ENCODE measurements at places on chromosomes 12 and 14. TPM values are rescaled to one million over a fixed set of nuclear protein-coding genes. Genes with fewer than 3 reads are reported as not detected.

TMPRSS12 gene
- not detected for total RNA-seq

CCDC63 gene
- not detected for total RNA-seq

TAS2R50 gene
- total RNA-seq: 1.1 TPM

RPGRIP1 gene
- not detected for total RNA-seq

DAO gene
- total RNA-seq: not detected

NID2 gene
- total RNA-seq: 0.33 TPM

TPH2 gene
- not detected for total RNA-seq

KRT6C gene
- total RNA-seq: not detected

RHOJ gene
- not detected for total RNA-seq

GRCh38 chr14:93991649-93992048 is 5.5 kb upstream of the CCDC197 start:
- no peak for DNase-seq
- no peaks in the 10 kb centered on the region for H3K36me3 ChIP-seq
- peaks cover 2% of the 10 kb centered on the region for H3K27me3 ChIP-seq
- no peak overlapping the region for H3K4me3 ChIP-seq
- H3K27ac ChIP-seq: no peak overlapping the region

GRCh38 chr12:104458694-104459367 is 2.1 kb downstream of the CHST11 start:
- peak; percentile 20 for DNase-seq
- peak overlapping the region; percentile 86 for H3K27ac ChIP-seq
- peak overlapping the region; percentile 99 for H3K4me3 ChIP-seq
- H3K4me1 ChIP-seq: peaks cover 53% of the 10 kb centered on the region
- peaks cover 28% of the 10 kb centered on the region for H3K36me3 ChIP-seq

DNA sequence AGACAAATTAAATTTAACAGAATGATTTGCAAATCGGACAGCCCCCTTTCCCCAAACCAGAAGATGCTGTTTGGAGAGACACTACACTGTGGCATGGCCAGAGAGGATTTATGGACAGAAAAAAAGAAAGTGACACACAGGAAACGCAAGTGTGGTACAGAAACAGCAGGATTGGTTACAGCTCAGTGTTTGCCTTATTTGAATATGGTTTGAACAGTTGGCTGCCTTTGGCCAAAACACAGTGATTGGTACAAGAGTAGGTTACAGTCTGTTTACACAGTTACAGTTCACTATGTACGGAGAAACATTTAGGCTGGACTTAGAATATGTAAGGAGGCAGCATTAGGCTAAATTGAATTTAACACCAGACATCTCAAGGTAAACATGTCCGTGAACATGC is 335.3 kb downstream of the NPAS3 start:
- DNase-seq: no peak
- H3K27ac ChIP-seq: no peak overlapping the region
- no peaks in the 10 kb centered on the region for H3K36me3 ChIP-seq
- H3K4me1 ChIP-seq: no peaks in the 10 kb centered on the region

- peaks cover 85% of the 10 kb centered on the region for H3K4me1 ChIP-seq
- DNase-seq: peak; percentile 91
- H3K27ac ChIP-seq: peak overlapping the region; percentile 98
- H3K27me3 ChIP-seq: no peaks in the 10 kb centered on the region
These were observed 33.4 kb downstream of the VCPKMT start for GRCh38 chr14:50082784-50083466.

DNA sequence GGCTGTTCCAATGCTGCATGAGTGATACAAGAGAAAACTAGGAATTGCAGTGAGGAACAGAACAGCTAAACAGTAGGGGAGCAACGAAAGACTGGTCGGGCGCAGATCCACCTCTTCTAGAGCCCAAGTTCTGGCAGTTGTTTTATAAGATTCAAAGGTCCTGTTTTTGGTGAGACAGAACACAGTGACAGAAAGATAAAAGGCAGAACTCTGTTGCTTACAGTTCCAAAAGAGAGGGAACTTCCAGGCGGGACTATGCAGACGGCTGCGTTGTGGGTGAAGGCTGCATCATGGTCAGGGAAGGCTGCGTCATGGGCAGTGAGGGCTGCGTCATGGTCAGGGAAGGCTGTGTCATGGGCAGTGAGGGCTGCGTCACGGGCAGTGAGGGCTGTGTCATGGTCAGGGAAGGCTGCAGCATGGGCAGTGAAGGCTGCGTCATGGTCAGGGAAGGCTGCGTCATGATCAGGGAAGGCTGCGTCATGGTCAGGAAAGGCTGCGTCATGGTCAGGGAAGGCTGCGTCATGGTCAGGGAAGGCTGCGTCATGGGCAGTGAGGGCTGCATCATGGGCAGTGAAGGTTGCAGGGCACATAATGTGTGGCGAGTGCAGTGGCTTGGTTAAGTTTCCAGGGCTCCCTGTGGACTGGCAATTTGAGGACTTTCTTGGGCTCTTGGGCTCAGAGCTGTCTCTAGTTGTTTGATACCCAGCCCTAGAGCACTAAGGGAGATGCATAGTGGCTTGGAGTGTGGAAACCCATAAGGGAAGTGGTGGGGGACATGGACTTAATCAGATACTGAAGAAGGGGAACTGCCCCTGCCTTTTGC is 619.9 kb downstream of the AACS start:
- no peak for DNase-seq
- H3K4me1 ChIP-seq: no peaks in the 10 kb centered on the region
- H3K36me3 ChIP-seq: no peaks in the 10 kb centered on the region
- H3K27ac ChIP-seq: no peak overlapping the region

GRCh38 chr12:67786086-67786485 is 137.5 kb downstream of the DYRK2 start:
- no peak overlapping the region for H3K4me3 ChIP-seq
- H3K4me1 ChIP-seq: peaks cover 12% of the 10 kb centered on the region
- no peaks in the 10 kb centered on the region for H3K36me3 ChIP-seq
- no peak for DNase-seq

GRCh38 chr14:37195327-37195726 is 2.4 kb upstream of the MIPOL1 start:
- no peak overlapping the region for H3K4me3 ChIP-seq
- H3K27ac ChIP-seq: no peak overlapping the region
- peaks cover 2% of the 10 kb centered on the region for H3K36me3 ChIP-seq
- H3K4me1 ChIP-seq: peaks cover 10% of the 10 kb centered on the region
- no peak for DNase-seq

DNA sequence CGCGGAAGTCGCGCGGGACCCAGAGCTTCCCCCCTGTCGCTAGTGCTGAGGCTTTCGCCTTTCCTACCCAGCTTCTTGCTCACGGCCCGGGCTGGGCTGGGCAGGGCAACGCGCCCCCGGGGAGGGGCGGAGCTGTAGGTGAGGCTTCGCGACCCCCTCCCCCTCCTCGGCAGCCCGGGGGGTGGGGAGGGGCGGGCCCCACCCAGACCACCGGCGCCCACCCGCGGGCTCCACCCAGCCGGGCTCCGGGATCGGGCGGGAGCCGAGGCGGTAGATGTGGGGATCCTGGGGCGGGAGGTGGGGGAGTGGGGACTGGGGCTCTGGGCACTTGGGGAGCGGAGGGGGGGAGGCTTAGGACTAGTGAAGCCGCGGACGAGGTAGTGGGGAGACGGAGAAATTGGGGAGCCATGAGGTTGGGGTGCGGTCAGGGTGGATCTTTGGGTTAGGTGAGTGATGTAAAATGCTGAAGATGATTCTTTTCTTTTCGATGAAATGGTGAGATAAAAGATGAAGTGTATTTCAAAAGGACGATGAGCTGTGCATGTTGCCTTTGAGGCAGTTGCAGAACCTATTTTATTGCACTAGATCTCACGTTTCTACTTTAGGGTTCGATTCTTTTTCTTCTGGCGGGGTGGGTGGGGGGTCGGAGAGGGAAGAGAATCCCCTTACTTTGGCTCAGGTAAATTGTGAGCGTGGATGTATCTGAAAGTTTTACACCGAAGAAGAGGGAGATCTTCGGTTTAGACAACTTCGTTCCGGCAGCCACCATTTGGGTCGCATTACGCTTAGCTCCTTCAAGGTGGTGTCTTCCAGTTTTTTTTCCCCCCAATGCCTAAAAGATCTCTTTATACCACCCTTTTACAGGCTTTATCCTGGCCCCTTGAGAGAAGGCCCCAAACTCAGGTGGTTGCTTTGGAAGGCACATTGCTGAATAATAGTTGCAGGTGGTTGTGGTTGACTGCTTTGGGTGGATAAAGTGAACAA is 619 bp downstream of the ERC1 start:
- DNase-seq: peak; percentile 54
- peak overlapping the region; percentile 92 for H3K27ac ChIP-seq
- H3K27me3 ChIP-seq: no peaks in the 10 kb centered on the region
- no peaks in the 10 kb centered on the region for H3K36me3 ChIP-seq

DNA sequence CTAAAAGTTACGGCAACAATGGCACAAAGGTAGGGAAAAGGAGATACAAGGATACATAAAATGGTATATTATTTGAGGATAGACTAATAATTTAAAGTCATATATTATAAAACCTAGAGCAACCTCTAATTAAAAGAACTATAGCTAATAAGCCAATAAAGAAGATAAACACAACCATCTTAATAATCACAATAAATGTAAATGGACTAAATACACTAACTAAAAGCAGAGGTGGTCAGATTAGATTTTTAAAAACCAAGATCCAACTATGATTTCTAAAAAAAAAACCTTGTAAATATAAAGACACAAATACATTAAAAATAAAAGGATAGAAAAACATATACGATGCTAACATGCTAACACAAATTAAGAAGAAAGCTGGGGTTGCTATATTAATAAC is 10.7 kb upstream of the LLPH start:
- peaks cover 17% of the 10 kb centered on the region for H3K4me1 ChIP-seq
- H3K36me3 ChIP-seq: peaks cover 70% of the 10 kb centered on the region
- DNase-seq: no peak
- H3K27me3 ChIP-seq: no peaks in the 10 kb centered on the region

DNA sequence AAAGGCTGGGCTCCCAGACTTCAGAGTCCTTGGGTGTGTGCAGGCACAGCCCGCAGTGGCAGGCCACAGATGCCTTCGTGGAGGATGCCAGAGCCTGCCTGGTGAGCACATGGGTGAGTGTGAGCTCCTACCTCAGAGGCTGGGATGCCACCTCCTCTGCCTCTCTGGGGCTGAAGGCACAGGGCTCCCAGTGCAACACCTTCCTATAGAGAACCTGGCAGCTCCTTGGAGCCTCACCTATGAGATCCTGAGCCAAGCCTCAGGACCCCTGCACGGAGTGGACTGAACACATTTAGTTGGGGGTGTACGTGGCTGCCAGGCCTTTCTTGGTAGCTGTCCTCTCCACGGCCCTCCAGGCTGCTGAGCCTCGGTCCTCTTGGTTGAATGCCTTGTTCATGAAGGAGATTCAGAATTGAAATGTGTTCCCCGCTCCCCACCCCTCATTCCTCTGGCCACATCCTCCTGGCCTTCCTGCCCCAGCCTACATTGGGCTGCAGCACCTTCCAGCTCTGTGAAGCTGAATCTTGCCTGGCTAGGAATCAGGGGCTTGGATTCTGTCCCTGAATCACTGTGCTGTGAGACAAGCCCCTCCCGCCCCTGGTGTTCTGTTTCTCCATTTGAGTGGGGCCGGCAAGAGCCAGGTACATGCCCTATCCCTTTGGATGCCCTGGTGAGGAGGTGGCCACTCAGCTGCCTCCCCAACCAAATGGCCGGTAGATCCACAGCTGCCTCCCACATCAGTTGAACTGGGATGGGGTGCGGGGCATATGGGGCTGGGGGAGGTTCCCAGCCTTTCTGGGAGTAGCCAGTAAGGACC is 38.7 kb upstream of the TRAF3 start:
- H3K27me3 ChIP-seq: no peaks in the 10 kb centered on the region
- peaks cover 3% of the 10 kb centered on the region for H3K36me3 ChIP-seq

GRCh38 chr14:73253721-73254120 is 16.4 kb downstream of the PAPLN start:
- no peaks in the 10 kb centered on the region for H3K36me3 ChIP-seq
- no peak overlapping the region for H3K4me3 ChIP-seq
- H3K4me1 ChIP-seq: peaks cover 6% of the 10 kb centered on the region

- no peak overlapping the region for H3K27ac ChIP-seq
- no peaks in the 10 kb centered on the region for H3K4me1 ChIP-seq
- H3K27me3 ChIP-seq: peaks cover 2% of the 10 kb centered on the region
These were observed 86.8 kb upstream of the ADAMTS20 start for GRCh38 chr12:43638806-43639205.

GRCh38 chr12:52212701-52213563 is 20.1 kb upstream of the KRT7 start:
- H3K27ac ChIP-seq: peak overlapping the region; percentile 22
- H3K4me1 ChIP-seq: no peaks in the 10 kb centered on the region
- no peak for DNase-seq
- peaks cover 16% of the 10 kb centered on the region for H3K27me3 ChIP-seq

DNA sequence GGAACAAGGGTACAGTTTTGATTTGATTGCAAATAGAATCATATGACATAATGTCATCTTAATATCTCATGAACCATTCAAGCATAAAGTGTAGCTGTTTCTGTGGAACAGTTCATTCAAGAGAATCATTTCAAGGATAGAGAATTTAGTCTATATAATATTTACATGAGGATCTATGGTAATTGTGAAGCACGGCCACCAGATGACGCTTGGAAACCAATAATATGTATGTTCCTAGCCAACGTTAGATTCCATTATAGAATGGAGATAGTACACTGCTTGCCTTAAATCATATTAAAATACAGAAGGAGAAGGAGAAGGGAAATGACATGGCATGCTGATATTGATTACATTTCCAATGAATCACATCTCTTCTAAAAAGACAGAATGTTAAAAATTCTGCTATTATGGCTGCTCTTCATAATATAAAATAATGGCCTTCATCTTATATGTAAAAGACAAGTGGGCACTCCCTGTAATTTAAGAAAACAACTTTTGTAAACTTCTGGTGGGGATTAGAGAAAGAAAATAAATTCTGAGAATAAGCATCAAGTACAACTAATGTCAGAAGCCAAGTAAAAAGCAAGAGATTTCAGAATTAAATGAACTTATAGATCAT is 351.0 kb downstream of the NAV3 start:
- no peak overlapping the region for H3K4me3 ChIP-seq
- H3K27ac ChIP-seq: no peak overlapping the region
- DNase-seq: no peak
- no peaks in the 10 kb centered on the region for H3K36me3 ChIP-seq
- no peaks in the 10 kb centered on the region for H3K27me3 ChIP-seq
- no peaks in the 10 kb centered on the region for H3K4me1 ChIP-seq

GRCh38 chr12:85281636-85282312 is 1.8 kb downstream of the ALX1 start:
- H3K4me1 ChIP-seq: peaks cover 9% of the 10 kb centered on the region
- DNase-seq: no peak
- H3K27ac ChIP-seq: no peak overlapping the region
- no peaks in the 10 kb centered on the region for H3K36me3 ChIP-seq

DNA sequence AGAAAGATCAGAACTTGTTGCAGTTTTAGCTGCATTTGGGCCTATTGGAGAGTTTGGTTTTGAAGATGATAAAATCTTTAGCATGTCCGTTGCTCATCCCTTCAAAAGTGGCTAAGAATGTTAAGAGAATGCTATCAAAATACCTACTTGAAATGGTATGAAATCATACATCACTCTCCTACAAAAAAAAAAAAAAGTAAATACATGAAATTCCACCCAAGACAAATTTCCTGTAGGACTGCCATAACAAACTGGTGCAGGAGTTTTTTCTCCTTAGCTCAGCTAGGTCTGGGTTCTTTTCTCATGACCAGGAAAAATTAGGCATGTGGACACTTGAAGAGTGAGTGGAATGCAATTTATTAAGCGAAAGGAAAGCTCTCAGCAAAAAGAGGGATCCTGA is 15.9 kb upstream of the FAR2 start:
- no peak for DNase-seq
- H3K27ac ChIP-seq: no peak overlapping the region
- H3K4me3 ChIP-seq: no peak overlapping the region
- no peaks in the 10 kb centered on the region for H3K4me1 ChIP-seq
- H3K27me3 ChIP-seq: peaks cover 11% of the 10 kb centered on the region
- no peaks in the 10 kb centered on the region for H3K36me3 ChIP-seq

- H3K4me1 ChIP-seq: peaks cover 73% of the 10 kb centered on the region
- DNase-seq: no peak
- H3K27me3 ChIP-seq: no peaks in the 10 kb centered on the region
These were observed 41.3 kb downstream of the WNK1 start for GRCh38 chr12:793711-794110.
